ENCODE measurements at places on chromosomes 4 and X. TPM values are rescaled to one million over a fixed set of nuclear protein-coding genes. Genes with fewer than 3 reads are reported as not detected.

Gene DCAF8L2
- total RNA-seq: under 0.01 TPM

Gene ATP5ME
- total RNA-seq: 298 TPM

Gene PPP1R2C
- not detected for total RNA-seq

Gene PDE6B
- total RNA-seq: 1.3 TPM

Gene RPA4
- total RNA-seq: 0.71 TPM

Gene DTHD1
- total RNA-seq: not detected

Gene TBC1D1
- 44.1 TPM for total RNA-seq

Gene DMRTC1
- total RNA-seq: not detected

Gene COX7B2
- not detected for total RNA-seq

Gene USP17L30
- total RNA-seq: not detected

Gene BMX
- total RNA-seq: 0.14 TPM

Gene MAGEB2
- not detected for total RNA-seq

Gene EFHC2
- 0.28 TPM for total RNA-seq

Gene GPM6B
- total RNA-seq: 0.65 TPM

Gene RAB9B
- total RNA-seq: 1.2 TPM

Gene CITED1
- total RNA-seq: not detected

Gene WDR17
- total RNA-seq: 1.6 TPM

Gene TSPAN6
- 30.0 TPM for total RNA-seq

Gene VCX3B
- total RNA-seq: not detected

Gene DCUN1D4
- 62.2 TPM for total RNA-seq

Gene MAGEB10
- total RNA-seq: not detected

Gene FGD1
- total RNA-seq: 3.0 TPM

Gene CXCL10
- total RNA-seq: 0.09 TPM

Gene HTR2C
- under 0.01 TPM for total RNA-seq

Gene ADH7
- not detected for total RNA-seq

Gene MAOB
- 0.28 TPM for total RNA-seq

Gene TMEM150C
- total RNA-seq: 0.65 TPM

Gene KCND1
- total RNA-seq: 0.28 TPM

Gene PRR32
- total RNA-seq: not detected

Gene SMIM31
- not detected for total RNA-seq

Gene INTU
- total RNA-seq: 5.7 TPM

Gene TEC
- 0.71 TPM for total RNA-seq

Gene ELOVL6
- 9.4 TPM for total RNA-seq

Gene SLC6A8
- total RNA-seq: 9.8 TPM

Gene MAGEB18
- not detected for total RNA-seq
